ENCODE measurements at places on chromosomes 12 and 14. TPM values are rescaled to one million over a fixed set of nuclear protein-coding genes. Genes with fewer than 3 reads are reported as not detected.

SSPN gene
- total RNA-seq: 2.6 TPM

RALGAPA1 gene
- 36.3 TPM for total RNA-seq

ALDH2 gene
- 76.6 TPM for total RNA-seq

DNA sequence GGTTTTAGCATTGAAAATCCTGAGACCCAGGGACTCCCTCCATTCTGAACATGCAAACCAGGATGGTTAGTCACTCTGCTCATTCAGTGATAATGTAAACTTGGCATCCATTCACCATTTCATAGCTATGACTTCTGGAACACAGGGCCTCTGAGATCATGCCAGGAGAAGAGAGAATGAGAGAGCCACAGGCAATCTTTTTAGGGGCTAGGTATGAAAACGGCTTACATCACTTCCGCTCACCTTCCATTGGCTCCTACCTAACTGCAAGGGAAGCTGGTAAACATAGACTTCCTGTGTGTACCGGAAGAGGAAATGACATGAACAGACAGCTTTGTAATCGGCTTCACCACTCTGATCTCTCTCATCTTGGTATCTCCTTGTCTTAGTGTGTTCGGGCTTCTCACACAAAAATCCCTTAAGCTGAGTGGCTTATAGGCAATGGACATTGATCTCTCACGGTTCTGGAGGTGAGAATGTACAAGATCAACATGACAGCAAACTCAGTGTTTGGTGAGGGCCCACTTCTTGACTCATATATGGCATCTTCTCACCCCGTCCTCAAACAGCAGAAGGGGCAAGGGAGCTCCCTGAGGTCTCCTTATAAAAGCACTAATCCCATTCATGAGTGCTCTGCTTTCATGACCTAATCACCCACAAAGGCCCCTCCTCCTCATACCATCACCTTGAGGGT, 465.9 kb upstream of the TBX3 start:
- H3K4me1 ChIP-seq: no peaks in the 10 kb centered on the region
- H3K27ac ChIP-seq: no peak overlapping the region
- H3K27me3 ChIP-seq: peaks cover 6% of the 10 kb centered on the region
- no peak overlapping the region for H3K4me3 ChIP-seq
- H3K36me3 ChIP-seq: no peaks in the 10 kb centered on the region

DNA sequence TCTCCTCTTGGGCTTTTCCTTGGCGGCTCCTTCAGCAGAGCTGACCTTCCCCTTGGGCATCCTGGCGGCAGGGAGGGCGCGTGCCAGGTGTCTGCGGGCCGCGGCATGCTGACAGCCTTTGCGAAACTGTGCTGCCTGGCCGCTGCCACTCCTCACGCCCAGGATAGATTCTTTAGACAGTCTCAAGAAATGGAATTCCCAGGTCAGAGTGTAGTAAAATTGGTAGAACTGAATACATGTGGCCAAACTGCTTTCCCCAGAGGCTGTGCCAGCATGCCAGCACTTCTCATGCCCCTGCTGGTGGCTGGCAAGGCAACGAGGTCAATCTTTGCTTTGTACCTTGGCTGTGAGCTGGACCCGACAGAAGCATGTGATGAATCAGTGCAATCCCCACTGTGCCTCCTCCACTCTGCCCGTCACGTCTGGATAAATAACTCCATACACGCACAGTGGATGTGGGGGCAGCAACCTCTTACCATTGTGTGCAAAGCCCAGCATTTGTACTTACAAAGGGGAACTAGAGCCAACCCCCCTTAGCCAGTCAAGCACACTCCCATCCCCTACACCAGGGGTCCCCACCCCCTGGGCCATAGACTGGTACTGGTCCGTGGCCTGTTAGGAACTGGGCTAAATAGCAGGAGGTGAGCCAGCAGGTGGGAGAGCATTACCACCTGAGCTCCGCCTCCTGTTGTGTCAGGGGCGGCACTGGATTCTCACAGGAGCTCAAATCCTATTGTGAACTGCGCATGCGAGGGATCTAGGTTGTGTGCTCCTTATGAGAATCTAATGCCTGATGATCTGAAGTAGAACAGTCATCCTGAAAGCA, 90.9 kb downstream of the ACTN1 start:
- DNase-seq: no peak
- H3K27me3 ChIP-seq: no peaks in the 10 kb centered on the region
- peaks cover 98% of the 10 kb centered on the region for H3K36me3 ChIP-seq
- H3K4me1 ChIP-seq: no peaks in the 10 kb centered on the region

GRCh38 chr14:105181549-105182295, 610 bp upstream of the NUDT14 start:
- H3K36me3 ChIP-seq: no peaks in the 10 kb centered on the region
- H3K4me1 ChIP-seq: no peaks in the 10 kb centered on the region
- peak overlapping the region; percentile 53 for H3K4me3 ChIP-seq
- no peak overlapping the region for H3K27ac ChIP-seq
- no peak for DNase-seq
- peaks cover 12% of the 10 kb centered on the region for H3K27me3 ChIP-seq

TSPAN19 gene
- not detected for total RNA-seq

DNA sequence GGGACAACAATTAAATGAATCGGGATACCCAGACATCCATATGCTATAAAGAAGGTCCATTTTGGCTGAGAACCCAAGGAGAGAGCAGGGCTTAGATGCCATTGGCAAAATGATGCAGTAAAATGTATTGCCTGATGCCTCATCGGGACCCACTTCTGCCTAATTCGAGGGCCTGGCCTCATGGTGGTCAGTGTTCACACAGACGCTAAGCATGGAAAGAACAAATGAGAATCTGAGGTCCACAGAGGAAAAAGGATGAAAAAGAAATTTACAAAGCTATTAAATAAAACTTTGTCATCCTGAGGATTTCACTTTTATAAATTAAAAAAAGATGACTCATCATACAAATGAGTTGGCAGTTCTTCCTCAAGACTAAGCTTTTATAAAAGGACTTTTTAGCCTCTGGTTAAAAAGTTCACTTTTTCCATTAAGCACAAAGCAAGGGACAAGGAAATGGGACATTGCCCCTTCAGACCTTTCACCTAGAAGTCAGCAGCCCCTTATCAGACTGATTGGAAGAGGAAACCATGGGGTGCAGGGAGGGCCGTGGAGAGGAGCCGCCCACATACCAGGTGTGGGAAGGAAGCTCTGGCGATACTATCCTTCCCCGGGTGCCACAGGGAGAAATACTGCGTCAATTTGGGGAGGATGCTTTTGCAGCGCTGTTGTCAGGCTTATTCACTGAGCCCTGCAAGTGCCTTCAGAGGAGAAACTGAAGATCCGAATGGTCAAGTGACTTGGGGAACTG, 176.0 kb downstream of the EGLN3 start:
- DNase-seq: no peak
- H3K27me3 ChIP-seq: no peaks in the 10 kb centered on the region
- H3K4me1 ChIP-seq: peaks cover 5% of the 10 kb centered on the region
- H3K4me3 ChIP-seq: no peak overlapping the region

- no peak overlapping the region for H3K4me3 ChIP-seq
- H3K4me1 ChIP-seq: no peaks in the 10 kb centered on the region
Observed at GRCh38 chr12:61111218-61111617, 1149.0 kb upstream of the USP15 start.

- no peaks in the 10 kb centered on the region for H3K27me3 ChIP-seq
- H3K4me1 ChIP-seq: no peaks in the 10 kb centered on the region
- H3K27ac ChIP-seq: no peak overlapping the region
- DNase-seq: no peak
- peaks cover 10% of the 10 kb centered on the region for H3K36me3 ChIP-seq
- no peak overlapping the region for H3K4me3 ChIP-seq
Observed at GRCh38 chr14:100096656-100097055, 31.4 kb downstream of the EVL start.

GRCh38 chr14:56855891-56856461, 45.7 kb upstream of the OTX2 start:
- H3K4me1 ChIP-seq: peaks cover 30% of the 10 kb centered on the region
- no peaks in the 10 kb centered on the region for H3K27me3 ChIP-seq
- H3K27ac ChIP-seq: peak overlapping the region; percentile 49
- no peaks in the 10 kb centered on the region for H3K36me3 ChIP-seq

PPM1H gene
- total RNA-seq: 75.2 TPM

GRCh38 chr14:104187931-104188726, 49.7 kb downstream of the KIF26A start:
- DNase-seq: peak; percentile 78
- no peaks in the 10 kb centered on the region for H3K27me3 ChIP-seq
- H3K4me3 ChIP-seq: no peak overlapping the region
- no peak overlapping the region for H3K27ac ChIP-seq
- no peaks in the 10 kb centered on the region for H3K4me1 ChIP-seq

- no peak for DNase-seq
- no peaks in the 10 kb centered on the region for H3K27me3 ChIP-seq
- H3K4me3 ChIP-seq: no peak overlapping the region
- H3K36me3 ChIP-seq: no peaks in the 10 kb centered on the region
- no peak overlapping the region for H3K27ac ChIP-seq
Observed at GRCh38 chr12:18492372-18493025, 231.2 kb downstream of the PIK3C2G start.

MGP gene
- total RNA-seq: not detected

GRCh38 chr12:125105600-125105999, 40.4 kb downstream of the AACS start:
- peak; percentile 69 for DNase-seq
- peaks cover 56% of the 10 kb centered on the region for H3K36me3 ChIP-seq
- peaks cover 32% of the 10 kb centered on the region for H3K4me1 ChIP-seq
- H3K4me3 ChIP-seq: peak overlapping the region; percentile 45
- peak overlapping the region; percentile 73 for H3K27ac ChIP-seq

DNA sequence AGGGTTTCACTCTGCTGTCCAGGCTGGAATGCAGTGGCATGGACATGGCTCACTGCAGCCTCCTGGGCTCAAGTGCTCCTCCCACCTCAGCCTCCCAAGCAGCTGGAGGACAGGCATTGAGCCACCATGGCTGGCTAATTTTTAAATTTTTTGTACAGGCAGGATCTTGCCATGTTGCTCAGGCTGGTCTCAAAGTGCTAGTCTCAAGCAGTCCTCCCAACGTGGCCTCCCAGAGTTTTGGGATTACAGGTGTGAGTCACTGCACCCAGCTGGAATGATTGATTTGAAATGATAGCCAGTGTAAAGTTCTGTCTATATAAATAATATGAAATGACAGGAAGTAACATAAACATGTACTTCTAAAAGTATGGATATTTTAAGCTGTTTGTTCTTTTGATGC, 172.7 kb downstream of the FUT8 start:
- H3K27ac ChIP-seq: no peak overlapping the region
- no peak overlapping the region for H3K4me3 ChIP-seq
- no peaks in the 10 kb centered on the region for H3K27me3 ChIP-seq
- no peak for DNase-seq
- H3K36me3 ChIP-seq: no peaks in the 10 kb centered on the region

DNA sequence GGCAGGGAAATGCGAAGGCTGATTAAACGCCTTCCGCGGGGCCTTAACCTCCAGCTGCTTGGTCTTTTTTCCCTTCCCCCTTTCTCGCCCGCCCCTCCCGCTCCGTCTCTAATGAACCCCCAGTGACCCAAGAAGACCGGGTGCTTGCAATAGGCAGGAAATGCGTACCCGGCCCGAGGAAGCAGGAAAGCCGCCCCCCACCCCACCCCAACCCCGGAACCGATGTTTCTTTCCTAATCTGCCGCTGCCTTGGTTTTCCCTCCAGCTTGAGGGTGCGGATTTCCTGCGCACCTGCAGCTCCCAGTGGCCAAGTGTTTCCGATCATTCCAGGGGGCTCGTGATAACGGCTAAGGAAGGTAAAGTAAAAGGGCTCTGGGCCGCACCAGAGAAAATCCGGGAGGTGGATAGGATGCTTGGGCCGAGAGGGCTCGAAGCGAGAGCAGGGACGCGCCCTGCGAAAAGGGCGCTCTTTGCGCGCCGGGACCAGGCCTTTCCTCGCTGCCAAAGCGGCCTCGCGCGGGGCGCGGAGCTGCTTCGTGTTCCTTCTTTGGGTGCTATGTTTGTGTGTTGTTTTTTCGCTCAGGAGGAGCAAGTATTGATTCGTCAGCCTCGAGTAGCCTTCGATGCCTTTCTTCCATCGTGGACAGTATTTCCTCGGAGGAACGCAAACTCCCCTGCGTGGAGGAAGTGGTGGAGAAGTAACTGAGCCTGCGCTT, 983 bp downstream of the MYF6 start:
- no peaks in the 10 kb centered on the region for H3K36me3 ChIP-seq
- H3K27me3 ChIP-seq: peaks cover 60% of the 10 kb centered on the region
- H3K4me1 ChIP-seq: peaks cover 4% of the 10 kb centered on the region
- no peak overlapping the region for H3K27ac ChIP-seq
- H3K4me3 ChIP-seq: peak overlapping the region; percentile 74
- DNase-seq: peak; percentile 84

- H3K4me1 ChIP-seq: peaks cover 9% of the 10 kb centered on the region
- DNase-seq: no peak
- H3K27me3 ChIP-seq: no peaks in the 10 kb centered on the region
- H3K4me3 ChIP-seq: no peak overlapping the region
- peak overlapping the region; percentile 85 for H3K27ac ChIP-seq
Observed at GRCh38 chr12:55065535-55065934, 45.8 kb downstream of the NEUROD4 start.

DNA sequence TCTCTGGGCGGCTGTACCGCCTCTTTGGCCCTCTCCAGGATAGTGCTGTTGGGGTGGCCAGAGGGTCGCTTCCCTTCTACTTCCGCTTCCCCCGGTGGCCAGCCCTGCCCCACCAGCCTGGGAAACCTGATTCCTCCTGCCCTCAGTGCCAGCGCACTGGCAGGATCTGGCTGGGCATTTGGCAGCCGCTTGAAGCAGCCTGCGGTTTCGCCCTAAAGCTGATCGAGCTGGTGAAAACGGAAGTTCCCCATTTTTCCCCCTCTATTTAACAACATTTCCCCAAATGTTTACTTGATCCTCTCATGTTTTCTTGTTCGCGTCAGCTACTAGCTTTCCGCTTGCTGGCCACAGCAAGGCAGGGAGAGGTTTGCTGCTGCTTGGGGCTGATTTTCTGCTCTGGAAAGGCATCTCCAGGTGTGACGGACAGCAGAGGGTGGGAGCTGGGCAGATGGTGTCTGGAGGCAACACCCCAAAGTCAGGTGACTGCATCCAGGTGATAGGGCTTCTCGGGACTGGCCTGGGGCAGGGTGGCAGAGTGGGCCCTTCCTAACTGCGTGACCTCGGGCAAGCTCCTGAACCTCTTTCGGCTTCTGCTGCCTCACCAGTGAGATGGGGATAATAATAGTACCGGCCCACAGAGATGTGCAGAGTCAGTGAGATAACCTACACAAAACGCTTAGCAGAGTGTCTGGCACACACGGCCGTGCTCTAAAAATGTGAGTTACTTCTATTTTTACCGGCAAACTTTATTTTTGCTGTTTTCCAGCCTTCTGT, 53.1 kb downstream of the TSPAN9 start:
- H3K4me3 ChIP-seq: no peak overlapping the region
- H3K4me1 ChIP-seq: no peaks in the 10 kb centered on the region
- DNase-seq: no peak
- H3K27me3 ChIP-seq: no peaks in the 10 kb centered on the region

KRT86 gene
- total RNA-seq: not detected

All from endodermal cell (in vitro differentiated cells).